ENCODE measurements at places on chromosomes 7 and 10. TPM values are rescaled to one million over a fixed set of nuclear protein-coding genes. Genes with fewer than 3 reads are reported as not detected.

The RAMP3 gene
- polyA plus RNA-seq, result 58.4 TPM

The GPR15LG gene
- not detected for polyA plus RNA-seq

The ELAPOR2 gene
- 5.3 TPM for polyA plus RNA-seq

The GOT1 gene
- polyA plus RNA-seq, result 413 TPM

The KCNIP2 gene
- 729 TPM for polyA plus RNA-seq

The PRKCQ gene
- 0.05 TPM for polyA plus RNA-seq

The FAS gene
- 4.7 TPM for polyA plus RNA-seq

DNA sequence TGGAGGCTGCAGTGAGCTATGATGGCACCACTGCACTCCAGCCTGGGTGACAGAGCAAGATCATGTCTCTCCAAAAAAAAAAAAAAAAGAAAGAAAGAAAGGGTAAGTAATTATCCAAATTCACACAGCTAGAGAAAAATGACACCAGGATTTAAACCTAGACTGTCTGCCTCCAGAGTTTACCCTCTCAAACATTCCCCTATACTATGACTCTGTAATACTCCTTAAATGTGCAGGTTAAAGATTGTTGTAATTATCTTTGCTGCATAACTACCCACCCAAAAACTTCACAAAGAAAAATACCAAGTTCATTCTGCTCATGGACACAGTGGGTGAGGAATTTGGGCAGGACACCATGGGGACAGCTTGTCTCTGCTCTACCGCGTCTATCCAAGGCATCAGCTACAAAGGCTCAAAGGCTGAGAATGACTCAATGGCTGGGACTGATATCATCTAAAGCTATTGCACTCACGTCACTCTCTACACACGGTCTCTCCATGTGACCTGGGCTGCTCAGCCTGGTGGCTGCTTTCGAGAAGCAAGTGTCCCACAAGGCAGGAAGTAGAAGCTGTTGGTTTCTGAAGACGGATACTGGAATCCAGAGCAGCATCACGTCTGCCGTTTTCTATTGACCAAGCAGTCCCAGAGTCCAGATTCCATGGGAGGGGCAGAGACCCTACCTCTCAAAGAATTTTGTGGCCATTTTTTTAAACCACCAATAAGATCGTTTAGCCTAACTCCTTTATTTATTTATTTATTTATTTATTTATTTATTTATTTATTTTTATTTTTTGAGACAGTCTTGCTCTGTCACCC lies 185.7 kb upstream of the AUTS2 start:
- DNase-seq, result peak; percentile 78

DNA sequence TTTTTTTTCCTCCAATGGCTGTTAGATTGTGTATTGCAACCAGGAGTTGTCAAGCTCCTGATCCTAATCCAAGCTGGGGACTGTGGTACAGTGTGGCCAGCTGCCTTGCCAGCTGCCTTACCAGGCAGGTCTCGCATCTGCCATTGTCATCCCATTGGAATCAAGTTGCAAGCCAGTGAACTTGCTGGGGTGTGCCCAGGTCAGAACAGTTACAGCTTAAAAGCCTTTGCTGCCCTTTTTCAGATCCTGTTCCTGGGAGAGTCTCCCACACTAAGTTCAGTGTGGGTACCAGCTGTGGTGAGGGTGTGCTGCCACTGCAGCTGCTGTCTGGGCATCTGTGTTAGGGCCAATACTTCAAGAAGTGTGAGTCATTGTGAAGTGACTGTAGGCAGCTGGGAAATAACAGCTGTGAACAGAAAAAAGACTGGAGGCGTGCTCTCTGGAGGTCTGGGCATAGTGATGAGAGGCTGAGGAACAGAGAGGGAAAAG lies 72.8 kb downstream of the CCNY start:
- DNase-seq, result no peak

DNA sequence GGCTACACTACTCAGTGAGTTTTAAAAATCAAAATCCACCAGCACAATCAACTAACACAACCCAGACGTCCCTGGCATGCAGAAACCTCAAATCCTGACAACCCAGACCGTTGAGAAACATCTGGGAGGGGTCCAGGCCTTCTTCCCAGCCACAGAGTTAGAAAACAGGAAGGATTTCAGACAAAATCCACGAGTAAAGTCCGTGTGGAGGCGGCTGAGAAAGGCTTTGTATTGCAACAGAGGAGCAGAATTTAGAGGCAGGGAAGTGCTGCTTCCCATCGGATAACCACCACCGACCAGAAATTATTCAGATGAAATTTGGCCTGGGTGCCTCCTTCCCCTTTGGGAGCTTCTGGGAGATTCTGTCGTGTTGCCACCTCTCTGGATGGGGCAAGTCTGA lies 61.5 kb downstream of the TNS3 start:
- peak; percentile 86 for DNase-seq

GRCh38 chr7:84529480-84530205 lies 335.1 kb upstream of the SEMA3A start:
- no peak for DNase-seq

- no peak for DNase-seq
These were observed 169.9 kb upstream of the ASAH2 start for GRCh38 chr10:50421026-50421719.

- no peak for DNase-seq
These were observed 45.3 kb downstream of the ZNF777 start for GRCh38 chr7:149415391-149416071.

GRCh38 chr10:102397222-102398171 lies 2.0 kb downstream of the NFKB2 start:
- peak; percentile 51 for DNase-seq

DNA sequence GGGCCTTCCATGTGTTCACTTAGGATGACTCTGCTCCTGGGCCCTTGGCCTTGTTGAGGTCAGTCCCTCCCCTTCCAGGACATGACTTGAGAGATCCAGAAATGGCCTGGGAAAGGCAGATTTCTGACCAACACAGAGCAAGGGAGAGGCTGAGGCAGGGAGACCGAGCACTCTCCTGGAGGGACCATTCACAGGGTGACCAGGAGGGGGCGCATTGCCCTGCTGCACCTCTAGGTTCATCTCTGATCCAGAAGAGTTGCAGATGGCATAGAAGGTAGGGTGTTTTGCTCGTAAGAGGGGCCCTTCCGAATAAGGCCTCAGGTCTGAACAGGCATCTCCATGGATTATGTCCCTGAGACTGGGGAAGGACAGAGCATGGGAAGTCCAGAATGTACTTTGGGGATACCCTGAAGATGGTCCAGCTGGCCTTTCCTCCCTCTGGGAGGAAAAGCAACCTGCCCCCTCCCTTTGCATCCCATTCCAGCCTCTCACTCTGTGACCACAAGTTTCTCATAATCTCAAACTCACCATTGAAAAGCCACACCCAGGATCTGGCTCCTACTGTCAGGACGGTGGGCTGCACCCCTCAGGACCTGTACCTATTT lies 6.6 kb downstream of the DMBT1 start:
- DNase-seq, result no peak

GRCh38 chr10:61452655-61453641 lies at the start of gene TMEM26:
Gene TMEM26, minus strand, starts transcription at chr10:61453381. Its CDS starts 300 bp downstream, at chr10:61453081.
- DNase-seq, result peak; percentile 76

- DNase-seq, result no peak
These were observed 136.8 kb downstream of the EXOC4 start for GRCh38 chr7:133389727-133390126.

DNA sequence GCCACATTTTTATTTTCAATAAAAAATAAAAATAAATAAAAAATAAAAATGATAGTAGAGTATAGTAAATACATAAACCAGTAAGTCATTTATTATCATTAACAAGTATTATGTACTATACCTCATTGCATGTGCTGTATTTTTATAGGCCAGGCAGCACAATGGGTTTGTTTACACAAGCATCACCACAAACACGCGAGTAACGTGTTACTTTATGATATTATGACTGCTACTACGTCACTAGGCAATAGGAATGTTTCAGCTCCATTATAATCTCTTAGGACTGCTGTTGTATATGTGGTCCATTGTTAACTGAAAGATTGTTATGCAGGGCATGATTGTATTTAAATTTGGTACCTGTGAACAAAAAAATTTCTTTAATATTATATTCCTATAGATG lies 20.8 kb upstream of the SDHAF3 start:
- no peak for DNase-seq

- no peak for DNase-seq
These were observed 20.4 kb upstream of the INSYN2A start for GRCh38 chr10:127216786-127217185.

DNA sequence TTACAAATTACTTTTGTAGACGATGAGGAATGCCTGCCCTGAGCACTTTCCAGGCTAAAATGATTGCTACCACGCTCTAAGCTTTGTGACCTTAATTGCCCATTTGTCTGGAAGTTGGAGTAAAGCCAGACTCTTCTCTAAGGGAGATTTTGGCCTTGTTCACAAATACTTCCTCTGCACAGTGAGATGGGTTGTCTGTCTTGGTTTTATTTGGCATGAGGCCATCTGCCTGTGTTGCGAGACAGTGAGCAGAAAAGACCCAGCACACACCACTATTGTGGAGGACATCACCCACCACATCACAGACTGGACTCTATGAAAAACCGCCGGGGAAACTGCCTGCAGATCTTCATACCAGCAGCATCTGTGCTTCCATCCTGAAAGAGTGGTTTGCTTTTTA lies 138.4 kb downstream of the BICC1 start:
- DNase-seq, result no peak

- no peak for DNase-seq
These were observed 11.7 kb downstream of the STAM start for GRCh38 chr10:17655567-17656146.

Data from right cardiac atrium (tissue), 5 donors.